CD4-positive, alpha-beta T cell treated with Interleukin-6 for 4 hours (primary cell): ENCODE measurements at places on chromosomes 16 and 17.

- DNase-seq = no peak
Observed at GRCh38 chr17:81701288-81702071, 1.7 kb upstream of the MRPL12 start.

DNA sequence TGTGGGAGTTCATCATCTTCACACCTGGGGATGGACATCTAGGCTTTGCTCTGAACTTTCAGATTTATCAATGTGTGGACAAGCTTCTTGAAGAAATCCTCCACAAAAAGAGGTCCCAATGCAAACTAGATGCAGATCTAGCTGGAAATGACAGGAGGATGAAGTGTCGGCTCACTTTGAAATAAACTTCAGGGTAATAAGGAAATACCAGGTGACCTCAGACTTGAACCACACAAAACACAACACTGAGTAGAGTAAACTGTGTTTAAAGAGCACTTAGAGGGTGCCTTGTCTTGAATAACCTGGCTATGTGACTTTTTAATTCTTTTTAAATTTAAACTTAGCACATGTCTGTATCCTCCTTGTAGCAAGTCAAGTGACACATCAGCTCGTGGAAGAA, 27.2 kb upstream of the TEKT3 start:
- DNase-seq = no peak

DNA sequence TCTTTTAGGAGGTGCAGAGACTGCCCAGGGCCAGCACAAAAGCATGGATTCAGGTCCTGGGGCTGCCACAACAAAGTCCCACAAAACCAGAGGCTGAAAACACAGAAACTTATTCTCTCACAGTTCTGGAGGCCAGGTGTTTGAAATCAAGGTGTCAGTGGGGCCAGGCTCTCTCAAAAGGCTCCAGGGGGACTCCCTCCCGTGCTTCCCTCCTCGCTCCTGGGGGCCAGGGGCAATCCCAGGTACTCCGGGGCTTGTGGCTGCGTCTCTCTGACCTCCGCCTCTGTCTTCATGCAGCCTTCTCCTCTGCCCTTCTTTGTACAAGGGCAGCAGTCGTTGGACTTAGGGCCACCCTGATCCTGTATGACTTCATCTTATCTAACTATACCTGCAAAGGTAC, 8.3 kb upstream of the RBFOX3 start:
- DNase-seq = no peak

DNA sequence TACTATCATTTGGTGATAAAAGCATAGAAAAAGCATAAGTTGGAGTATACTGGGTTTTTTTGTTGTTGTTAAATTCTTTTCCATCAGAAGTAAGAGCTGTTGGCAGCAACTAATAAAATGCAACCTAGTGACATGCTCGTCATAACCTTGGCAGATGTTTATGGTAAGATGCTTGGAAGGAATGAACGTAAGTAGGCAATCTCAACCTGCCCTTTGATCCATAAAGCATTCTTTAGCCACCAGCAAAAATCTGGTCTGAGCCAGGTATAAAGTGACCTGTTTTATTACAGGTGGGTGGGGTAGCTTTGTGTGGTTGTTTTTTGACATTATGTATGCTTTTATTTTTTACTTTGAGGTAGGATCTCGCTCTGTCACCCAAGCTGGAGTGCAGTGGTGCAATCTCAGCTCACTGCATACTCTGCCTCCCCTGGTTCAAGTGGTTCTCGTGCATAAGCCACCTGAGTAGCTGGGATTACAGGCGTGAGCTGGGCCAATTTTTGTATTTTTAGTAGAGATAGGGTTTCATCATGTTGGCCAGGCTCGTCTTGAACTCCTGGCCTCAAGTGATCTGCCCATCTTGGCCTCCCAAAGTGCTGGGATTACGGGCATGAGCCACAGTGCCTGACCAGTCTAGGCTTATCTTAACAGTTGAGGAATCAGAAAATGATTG, 22.0 kb downstream of the WSB1 start:
- no peak for DNase-seq

GRCh38 chr17:1649844-1650501, at the start of gene RILP:
Gene RILP, minus strand, starts transcription at chr17:1649866. Its CDS starts 62 bp downstream, at chr17:1649804.
- DNase-seq = peak; percentile 57

- no peak for DNase-seq
Observed at GRCh38 chr17:29060475-29060874, 17.5 kb downstream of the PIPOX start.

DNA sequence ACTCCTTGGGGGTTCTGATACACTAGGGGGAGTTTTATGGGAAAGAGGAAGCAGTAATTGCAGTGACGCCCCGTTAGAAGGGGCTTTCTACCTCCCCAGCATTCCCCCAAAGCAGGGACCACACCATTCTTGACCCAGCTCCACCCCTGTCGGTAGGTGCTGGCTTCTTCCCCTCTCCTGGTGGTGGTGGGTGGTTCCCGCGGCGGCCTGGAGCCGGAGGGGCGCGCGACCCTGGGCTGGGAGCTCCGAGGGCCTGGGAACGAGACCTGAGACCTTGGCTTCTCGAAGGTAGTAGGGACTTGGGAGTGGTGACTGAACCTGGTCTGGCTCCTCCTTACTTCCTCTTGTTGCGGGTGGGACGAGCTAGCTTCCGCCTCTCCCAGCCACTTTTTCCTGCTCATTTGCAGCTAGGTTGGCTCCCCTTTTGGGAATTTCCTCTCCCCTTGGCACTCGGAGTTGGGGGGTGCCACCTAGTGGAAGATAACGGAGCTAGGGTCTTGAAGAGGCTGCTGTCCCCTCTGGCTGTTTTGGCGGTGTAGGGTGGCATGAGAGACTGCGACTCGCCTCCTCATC, 438 bp downstream of the GRN start:
- peak; percentile 57 for DNase-seq
